ENCODE measurements at places on chromosomes 5 and 9.
A peak's percentile ranks its signal among the peaks of the same experiment; 100 is the strongest.

DNA sequence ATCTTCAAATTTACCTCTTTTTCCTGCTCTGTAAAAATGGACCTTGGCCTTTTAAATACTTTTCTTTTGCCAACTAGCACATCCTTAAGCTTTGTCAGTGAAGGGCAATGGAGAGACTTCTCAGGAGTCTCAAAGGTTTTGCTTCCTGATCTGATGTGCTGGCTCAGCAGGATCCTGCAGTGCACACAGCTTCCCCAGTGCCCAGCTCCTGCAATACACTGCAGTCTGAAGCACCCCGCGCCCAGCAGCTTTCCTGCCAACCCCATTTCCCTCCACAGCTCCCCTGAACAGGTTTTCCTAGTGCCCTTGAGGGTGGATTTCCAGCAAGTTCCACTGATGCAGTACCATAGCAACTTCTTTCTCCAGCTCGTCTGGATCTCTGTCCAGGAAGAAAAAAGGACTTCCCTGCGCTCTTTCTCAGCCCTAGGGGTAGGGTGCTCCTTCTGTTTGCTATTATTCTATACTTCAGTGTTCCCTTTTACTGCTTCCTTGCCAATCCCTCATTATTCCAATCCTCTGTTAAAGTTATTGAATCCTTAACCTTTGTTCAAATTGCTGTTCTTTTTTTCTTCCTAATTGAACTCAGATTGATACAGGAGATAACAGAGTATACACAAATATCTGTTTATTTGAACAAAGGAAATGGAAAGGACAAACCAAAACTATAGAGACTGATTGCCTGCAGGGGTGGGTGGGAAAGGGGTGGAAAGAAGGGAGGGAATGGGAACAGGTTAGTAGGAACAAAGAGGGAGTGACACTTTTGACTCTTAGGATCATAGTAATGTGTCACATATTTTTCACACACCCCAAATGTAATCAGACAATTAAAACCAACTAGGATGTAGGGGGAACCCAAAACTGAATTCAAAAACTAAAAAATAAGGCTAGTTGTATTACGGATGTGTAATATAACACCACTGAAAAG lies 8.5 kb downstream of the SNAPC3 start:
- DNase-seq, result no peak

DNA sequence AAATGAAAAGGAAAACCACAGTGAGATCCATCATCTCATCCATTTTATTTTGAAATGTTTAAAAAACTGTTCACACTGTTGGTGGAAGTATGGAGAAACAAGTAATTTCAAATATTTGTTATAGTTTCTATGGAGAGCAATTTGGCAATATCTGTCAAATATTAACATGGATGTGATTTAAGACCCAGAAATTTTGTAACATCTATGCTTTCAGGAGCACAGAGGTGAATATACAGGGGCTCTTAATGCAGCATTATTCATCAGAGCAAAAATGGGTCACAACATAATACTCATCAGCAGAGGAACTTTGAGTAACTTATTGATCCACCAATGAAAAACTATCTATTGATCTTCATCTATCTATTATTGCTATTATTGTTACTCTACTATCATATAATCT lies 31.4 kb upstream of the SPATA31C2 start:
- DNase-seq, result no peak

DNA sequence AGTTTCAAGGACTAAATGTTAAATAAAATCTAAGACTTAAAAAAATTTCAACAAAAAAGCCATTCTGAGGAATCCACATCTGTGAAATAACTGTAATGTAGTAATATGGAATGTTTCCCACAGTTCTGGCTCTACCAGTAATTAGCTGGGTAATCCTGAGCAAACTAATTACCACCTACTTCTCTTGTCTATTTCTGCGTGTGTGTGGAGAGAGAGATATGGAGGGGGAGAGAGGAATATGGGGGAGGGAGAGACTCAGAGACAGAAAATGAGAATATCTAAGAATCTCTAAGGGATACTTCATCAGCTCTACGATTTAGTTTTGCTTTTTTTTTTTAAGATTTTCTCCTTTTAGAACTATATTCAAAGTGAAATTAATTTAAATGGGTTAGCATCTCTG lies 28.0 kb downstream of the TBCA start:
- DNase-seq, result no peak

DNA sequence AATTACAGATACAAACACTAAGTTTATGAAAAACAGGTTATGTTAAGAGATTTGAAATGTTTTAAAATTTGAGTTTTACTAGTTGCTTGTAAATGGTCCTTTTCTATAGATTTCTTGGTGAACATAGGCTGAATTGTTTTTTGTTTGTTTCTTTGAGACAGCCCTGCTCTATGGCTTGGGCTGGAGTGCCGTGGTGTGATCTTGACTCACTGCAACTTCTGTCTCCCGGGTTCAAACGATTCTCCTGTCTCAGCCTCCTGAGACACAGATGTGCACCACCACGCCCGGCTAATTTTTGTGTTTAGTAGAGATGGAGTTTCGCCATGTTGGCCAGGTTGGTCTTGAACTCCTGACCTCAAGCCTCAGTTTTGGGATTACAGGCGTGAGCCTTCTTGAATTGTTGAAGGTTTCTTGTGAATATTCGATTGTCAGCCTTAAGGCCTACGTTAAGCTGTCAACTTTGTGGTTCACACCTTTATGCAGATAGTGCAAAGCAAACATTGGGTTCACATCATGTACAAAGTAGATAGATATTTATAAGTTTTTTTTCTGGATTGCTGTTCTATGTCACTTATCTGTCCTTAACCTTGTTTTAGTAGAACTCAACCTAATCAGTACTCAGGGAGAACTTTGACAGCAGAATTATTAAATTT lies 26.2 kb downstream of the UHRF2 start:
- no peak for DNase-seq

DNA sequence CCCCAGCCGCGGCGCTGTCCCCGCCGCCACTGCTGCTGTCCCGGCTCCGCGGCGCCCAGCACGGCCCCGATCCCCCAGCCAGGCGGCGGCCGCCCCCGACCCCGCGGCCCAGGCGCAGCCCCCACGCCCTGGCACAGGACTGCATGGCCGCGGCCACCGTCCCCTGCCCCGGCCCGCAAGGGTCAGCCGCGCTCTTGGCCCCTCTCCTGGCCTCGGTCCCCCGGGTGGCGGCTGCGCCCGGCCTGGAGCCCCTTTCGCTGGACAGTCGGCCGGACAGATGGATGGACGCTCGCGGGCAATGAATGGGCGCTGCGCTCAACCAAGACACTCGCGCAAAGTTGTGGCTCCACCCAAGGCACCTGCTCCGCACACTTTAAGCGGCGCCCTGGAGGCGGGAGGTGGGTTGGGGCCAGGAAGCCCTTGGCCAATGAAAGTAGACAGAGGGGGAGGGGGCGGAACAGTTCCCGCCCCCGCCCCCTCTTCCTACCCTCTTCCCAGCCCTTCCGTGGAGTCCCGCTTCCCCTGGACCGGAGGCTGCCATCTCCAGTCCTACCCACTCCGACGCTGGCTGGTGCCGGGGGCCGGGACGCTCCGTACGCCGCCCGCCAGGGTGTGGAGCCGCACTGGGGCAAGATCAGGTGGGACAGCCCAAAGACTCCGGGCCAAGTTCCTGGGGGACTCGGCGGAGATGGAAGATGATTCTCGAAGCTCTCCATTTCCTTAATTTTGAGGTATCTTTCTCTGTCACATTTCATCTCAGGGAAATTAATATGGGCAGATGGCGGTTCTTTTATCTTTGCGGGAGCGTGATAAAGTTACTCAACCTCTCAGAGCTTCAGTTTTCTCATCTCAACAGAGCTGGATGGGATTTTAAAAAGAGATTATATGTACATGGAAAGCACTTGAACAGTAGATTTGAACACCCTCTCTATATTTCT lies at the start of gene GLDC:
GLDC (minus strand) TSS at position 375 of the 938 bp plus-strand sequence; CDS start at position 145, 230 bp downstream.
- DNase-seq, result peak; percentile 57

DNA sequence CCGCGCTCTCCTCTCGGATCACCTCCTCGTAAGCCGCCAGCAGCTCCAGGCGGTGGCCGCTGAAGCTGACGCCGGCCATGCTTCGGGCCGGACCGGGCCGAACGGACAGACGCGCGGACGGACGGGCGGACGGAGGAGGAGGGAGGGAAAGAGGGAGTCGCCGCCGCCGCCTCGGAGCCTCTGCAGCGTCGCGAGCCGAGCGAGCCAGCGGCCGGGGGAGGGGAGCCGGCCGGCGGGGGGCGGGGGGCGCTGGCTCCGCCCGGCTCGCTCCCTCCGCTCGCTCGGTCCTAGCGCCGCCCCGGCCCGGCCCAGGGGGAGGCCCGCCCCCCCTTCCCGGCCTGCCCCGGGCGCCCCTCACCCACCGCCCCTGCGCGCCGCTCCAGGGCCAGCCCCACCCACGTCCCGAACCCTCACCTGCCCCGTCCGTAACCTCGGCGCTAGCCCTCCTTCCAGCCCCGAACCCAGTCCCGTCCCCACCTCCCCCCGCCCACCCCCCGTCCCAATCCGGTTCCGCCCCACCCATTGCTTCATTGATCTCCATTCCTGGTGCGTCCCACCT lies at the start of gene DBN1:
DBN1 (minus strand) TSS at position 192 of the 559 bp plus-strand sequence; CDS start at position 79, 113 bp downstream.
- no peak for DNase-seq

- peak; percentile 49 for DNase-seq
Observed at GRCh38 chr5:125409234-125409860, 662.9 kb upstream of the ZNF608 start.

DNA sequence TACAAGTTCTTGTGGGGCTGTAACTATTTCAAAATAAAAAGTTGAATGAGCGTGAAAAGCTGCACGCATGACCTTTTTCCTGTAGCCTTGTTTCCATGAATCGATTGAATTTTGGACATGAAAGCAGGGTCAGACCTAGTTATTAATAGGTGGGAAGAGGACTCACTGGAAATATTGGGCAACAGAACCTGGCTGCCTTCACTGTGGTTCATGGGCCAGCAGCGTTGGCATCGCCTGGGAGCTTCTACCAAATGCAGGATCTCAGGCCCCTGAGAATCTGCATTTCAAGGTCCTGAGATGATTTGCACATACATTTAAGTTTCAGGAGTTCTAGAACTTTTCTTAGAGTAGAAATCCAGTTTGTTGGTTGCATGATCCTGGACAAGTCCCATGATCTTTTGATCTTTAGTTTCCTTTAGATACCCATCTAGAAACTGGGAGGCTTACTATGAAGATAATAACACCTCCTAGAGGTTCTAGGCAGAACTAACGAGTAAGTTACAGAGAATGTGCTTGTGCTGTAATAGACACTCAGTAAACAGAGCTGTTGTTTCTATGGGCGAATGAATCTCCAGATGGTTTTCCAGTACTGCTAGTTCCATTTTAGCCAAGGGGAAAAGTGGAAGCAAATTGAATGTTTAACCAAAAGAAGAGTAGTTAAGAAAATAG lies 12.4 kb downstream of the ANKRD33B start:
- DNase-seq, result no peak

All from NCI-H510A treated with DMSO at 0.1 percent for 48 hours (cell line).